ENCODE measurements at places on chromosomes 3 and 15.

DNA sequence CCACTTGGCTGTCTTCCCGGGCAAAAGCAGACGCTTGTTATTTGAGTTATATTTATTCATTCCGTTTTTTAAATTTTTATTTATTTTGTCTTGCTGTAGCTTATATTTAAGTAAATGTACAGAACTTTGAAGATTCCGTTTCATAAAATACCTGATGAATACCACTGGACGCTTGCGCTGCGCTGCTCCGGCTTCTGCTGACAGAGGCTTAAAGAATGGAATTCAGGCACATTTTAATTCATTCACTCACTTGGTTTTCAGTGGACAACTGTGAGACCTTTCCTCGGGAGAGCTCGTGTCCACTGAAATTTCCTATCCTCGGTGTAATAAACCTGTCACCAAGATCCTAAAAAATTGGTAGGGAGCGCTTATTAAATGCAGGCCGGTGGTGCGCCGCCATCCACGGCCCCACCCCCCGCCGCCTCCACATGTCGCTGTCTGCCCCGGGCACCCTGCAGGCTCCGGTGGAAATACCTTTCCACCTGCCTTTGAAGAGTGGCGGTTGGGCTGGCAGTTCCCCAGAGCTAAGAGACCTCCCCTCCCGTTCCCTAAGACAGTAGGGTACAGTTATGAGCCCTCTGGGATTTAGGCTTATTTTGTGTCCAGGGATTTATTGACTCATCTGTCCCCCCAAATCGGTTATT is 62.5 kb upstream of the UBE2E1 start:
- no peak for DNase-seq

- no peak for DNase-seq
Observed at GRCh38 chr3:112813016-112813415, 33.6 kb downstream of the CD200R1L start.

DNA sequence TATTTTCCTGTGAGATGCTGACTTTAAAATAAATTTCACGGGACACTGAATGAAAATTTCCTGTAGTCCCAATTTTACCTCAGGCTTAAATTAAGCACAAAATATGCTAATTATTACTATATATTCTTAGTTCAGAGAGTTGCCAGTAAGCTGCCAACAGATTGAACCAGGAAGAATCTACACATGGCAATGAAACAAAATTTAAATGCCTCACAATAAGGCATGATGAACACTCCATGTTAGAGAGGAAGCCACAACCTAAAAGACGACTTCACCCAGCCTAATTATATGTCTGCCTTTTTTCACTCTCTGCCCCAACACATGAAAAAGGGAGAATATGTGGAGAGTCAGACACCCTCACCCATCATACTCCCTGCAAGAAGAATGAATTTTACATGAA is 39.7 kb downstream of the DNAAF4 start:
- no peak for DNase-seq

- DNase-seq: no peak
Observed at GRCh38 chr15:73763931-73764330, 10.8 kb upstream of the INSYN1 start.

- no peak for DNase-seq
Observed at GRCh38 chr3:42868841-42869240, 6.8 kb downstream of the CYP8B1 start.

GRCh38 chr3:184299488-184300377 is 692 bp downstream of the PSMD2 start:
- no peak for DNase-seq

DNA sequence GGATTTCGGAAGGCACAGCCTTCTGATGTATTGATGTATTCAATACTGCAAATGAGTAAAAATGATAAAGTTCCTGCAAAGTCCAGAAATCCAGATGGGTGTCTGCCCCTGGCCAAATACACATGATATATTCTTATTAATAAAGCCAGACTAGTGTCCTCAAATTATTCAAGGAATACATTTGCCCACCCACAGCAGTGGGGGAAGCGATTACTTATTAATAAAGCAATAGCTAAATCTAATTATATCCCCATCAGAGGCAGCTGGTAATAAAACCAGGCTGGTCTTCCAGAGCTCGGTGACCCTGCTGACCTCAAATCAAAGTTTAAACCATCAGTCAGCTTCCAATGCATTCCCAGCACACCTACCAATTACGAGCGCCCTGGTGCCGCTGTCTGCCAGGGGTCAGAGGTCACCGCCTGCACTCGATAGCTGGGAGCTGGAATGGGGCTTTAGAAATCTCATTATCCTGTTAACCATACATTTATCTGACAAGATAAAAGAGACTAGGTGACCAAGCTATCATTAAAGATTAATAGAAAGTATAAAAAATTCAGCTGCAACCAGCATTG is 330.3 kb downstream of the UACA start:
- DNase-seq: no peak

GRCh38 chr15:55654561-55655031 is 66.5 kb upstream of the PYGO1 start:
- DNase-seq: no peak

GRCh38 chr15:74428442-74428787 is 5.3 kb downstream of the SEMA7A start:
- DNase-seq: no peak

DNA sequence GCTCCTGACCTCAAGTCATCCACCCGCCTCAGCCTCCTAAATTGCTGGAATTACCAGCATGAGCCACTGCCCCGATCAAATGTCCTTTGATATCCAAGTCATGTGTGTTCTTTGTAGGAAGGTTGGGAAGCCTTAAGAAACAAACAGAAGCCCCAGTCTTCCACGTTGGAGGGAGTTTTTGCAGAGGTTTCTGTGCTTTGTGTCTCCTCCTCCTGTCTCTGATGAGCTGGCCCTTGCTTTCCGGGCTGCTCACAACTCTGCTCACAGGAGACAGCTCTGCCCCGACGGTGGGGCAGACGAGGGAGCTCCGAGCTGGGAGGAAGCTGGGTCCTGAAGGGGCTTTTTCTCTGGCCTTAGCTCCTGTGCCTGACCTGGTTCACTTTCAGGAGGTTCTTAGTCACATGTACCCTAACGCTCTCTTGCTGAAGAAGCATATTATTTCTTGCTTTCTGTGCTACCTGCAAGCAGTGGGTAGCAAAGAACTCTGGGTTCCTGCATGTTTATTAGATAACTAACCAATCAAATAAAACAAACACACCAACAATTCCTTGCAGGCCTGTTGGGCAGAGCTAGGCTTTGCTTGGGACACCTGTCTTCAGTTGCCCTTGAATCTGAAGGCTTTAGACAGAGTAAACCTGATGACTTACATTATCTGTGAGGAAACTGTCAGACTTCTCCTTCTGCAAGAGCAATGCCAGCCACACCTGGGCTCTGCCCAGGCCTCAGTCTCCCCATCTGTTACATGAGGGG is 52.6 kb upstream of the SMAD6 start:
- no peak for DNase-seq

DNA sequence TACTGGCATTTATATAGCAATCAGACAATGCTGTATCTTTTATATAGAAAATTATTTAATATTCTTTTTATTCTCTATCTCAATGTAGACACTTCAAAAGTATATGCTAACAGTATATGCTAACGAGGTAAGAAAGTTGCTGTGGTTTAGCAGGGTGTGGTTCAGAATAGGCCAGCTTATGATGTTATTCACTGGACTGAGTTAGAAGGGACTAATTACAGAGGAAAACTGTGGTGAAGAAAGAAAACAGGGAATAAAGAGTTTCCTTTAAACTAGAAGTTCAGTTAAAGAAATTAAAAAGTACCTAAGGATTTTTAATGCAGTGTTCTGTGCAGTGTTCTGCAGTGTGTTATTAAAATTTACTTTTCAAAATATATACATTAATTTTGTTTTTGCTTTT is 59.4 kb downstream of the MYO9A start:
- DNase-seq: no peak

DNA sequence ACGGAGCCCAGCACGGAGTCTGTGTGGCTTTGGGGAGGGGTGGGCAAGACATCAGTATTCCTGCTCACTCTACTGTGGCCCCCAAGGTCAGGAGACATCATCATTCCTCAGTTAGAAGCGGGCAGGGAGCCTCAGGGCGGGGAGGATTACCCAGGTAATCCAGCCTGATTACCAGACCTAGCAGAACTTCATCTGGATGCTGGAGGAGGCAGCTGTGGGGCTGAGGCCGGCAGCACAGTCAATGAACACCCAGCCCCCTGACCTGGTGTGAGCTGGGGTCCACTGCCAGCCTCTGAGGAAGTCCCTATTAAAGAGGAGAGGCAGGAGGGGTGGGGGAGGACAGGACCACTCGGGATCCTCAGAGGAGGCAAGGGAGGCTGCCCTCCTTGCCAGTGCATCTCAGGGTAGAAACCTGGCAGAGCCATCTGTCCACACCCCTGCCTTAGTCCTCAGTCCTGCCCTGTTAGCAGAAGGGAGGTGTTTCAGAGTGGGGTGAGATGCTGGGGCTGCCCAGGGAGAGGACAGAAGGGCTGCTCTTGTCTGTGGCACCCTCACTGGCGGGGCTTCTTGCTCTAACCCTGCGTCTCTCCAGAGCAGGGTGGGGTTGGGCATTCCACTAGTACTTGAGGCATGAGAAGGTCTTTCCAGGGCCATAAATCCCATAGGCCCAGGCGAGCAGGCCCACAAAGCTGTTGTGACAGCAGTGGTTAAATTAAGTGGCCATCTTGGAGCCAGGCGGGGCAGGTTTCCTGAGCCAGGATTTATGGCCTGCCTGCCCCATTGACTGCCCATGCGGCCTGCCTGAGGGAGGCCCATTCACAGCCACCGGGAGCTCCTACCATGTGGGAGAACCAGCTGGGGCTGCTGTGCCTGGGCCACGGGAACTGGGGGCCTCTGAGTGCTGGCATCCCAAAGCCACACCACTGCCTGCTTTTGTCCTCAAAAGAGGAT is 82.1 kb downstream of the LINGO1 start:
- DNase-seq: no peak

DNA sequence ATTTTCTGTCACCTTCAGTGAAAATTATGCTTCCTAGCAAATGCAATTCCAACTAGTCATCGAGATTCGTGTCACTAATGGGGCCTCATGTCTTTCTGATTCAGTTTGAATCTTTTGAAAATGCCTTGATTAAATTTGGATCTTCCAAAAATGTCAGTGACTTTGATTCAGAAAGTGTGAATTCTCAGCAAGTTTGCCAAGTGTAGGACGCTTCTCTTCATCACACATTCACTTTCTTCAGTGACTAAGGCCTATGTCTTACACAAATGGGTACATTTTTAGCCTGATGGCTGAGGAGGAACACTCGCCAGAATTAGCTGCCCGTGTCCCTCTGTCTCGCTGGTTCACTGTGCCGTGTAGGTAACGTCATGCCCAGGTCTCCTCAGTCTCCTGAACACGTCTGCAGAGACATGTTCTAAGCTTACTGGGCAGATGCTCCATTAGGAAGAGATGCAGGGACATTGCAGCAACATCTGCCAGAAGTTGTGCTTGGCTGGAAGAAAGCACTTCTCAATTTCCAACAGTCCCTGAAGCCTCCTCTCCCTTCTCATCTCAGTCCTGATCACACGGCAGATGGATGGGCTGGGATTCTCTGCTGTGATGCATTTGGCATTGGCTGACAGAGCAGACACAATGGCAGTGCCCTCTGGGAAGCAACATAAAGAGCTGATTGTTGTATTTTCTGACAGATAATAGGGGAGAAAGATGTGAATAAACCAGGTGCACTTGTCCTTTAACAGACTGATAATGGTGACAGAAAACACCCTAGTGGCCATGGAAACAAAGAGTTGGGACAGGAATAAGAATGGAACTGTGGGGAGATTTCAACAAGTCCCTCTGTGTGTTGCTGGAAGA is 29.1 kb upstream of the LYZL4 start:
- no peak for DNase-seq

DNA sequence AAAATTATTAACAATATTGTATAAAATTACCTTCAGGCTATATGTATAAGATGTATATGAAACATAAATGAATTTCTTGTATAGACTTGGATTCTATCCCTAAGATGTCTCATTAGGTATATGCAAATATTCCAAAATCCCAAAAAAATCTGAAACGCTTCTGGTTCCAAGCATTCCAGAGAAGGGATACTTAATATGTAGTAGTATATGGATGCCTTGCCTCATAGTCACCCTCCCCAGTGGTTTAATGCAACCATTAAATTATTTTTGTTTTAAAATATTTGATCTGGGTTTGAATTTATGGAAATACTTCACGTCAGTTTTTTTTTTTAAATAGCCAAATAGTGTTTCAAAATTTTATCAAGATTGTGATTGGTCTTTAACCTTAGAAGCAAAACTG is 27.2 kb downstream of the PLCL2 start:
- DNase-seq: no peak

- no peak for DNase-seq
Observed at GRCh38 chr3:194087280-194087679, 48.7 kb upstream of the HES1 start.

DNA sequence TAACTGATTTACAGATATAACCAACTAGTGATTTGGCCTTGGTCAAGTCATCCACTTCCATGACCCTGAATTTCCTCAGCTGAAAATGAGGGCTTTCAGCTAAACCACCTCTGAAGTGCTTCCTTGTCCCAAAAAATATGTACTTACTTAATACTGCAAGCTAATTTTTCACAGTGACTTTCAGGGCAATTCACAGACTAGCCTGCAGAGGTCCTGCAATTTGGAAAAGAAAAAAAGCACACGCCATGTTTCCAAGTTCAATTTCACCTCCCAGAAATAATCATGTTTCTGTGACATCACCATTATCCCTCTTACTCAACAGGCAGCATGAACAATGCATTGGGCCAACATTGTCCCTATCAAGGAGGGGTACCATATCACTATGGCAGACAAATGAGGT is 218.2 kb downstream of the SHOX2 start:
- DNase-seq: no peak

- no peak for DNase-seq
Observed at GRCh38 chr3:160784853-160785252, 28.8 kb downstream of the PPM1L start.

GRCh38 chr3:126111126-126111551 is 27.2 kb upstream of the SLC41A3 start:
- no peak for DNase-seq

DNA sequence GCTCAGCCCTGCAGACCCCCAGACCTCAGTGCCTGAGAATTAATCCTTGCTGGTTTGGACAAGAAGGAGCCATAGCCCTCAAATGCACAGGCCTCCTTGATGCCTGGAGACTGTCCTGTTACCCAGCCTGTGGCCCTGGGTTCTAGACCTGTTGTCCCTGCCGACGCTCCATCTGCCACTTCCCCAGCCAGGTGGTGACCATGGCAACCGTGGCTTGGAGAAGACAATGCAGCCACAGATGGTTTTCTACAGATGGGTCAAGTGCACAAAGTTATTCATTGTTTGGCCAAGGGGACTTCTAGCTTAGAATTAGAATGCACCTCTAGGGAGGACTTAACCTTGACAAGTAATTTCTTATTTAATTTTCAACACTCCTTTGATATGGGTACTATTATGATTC is 297.1 kb downstream of the UACA start:
- no peak for DNase-seq

Data from D341Med (cell line).